ENCODE measurements at places on chromosomes 7 and 10.

GRCh38 chr7:66679633-66680244, 51.1 kb downstream of the KCTD7 start:
- DNase-seq: no peak

DNA sequence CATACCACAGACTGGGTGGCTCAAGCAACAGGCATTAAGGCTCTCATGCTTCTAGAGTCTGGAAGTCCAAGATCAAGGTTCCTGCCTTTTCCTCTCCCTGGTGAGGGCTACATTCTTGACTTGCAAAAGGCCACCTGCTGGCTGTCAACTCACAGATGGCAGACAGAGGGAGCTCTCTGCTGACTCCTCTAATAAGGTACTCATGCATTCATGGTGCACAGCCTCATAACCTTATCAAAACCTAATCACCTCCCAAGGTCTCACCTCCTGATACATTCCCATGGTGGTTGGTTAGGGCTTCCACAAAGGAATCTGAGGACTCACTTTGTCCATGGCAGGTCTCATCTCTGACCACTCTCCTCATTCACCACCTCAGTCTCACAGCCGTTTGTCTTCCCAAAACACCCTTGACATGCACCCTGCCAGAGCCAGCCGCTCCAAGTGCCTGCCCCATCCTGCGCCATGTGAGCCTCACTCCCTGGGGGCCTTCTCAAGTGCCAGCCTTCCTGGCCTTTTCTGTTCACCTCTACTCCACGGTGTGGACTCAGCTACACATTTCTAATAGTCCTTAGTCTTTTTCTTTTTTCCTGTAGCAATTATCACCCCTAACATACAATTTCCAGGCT, 400.3 kb upstream of the ADARB2 start:
- DNase-seq: no peak

DNA sequence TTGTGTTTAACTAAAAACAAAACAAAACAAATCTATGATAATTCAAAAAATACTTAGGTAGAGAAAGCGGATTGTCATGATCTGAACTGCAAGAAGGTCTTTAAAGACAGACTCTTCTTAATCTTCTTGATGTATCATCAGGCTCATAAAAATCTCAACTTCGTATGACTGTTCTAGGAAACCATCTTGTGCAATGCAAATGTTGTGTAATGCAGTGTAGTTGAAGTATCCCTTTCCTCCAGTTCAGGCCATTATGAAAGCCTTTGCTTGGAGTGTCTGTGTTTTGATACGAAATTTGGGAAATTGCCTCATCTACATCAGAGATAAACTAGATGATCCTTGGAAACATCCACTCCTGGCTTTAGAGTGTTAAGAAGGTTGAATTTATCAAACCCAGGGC, 30.9 kb downstream of the CDK1 start:
- peak; percentile 79 for DNase-seq

- DNase-seq: no peak
These were observed 366.5 kb upstream of the AKR1E2 start for GRCh38 chr10:4459531-4459930.

DNA sequence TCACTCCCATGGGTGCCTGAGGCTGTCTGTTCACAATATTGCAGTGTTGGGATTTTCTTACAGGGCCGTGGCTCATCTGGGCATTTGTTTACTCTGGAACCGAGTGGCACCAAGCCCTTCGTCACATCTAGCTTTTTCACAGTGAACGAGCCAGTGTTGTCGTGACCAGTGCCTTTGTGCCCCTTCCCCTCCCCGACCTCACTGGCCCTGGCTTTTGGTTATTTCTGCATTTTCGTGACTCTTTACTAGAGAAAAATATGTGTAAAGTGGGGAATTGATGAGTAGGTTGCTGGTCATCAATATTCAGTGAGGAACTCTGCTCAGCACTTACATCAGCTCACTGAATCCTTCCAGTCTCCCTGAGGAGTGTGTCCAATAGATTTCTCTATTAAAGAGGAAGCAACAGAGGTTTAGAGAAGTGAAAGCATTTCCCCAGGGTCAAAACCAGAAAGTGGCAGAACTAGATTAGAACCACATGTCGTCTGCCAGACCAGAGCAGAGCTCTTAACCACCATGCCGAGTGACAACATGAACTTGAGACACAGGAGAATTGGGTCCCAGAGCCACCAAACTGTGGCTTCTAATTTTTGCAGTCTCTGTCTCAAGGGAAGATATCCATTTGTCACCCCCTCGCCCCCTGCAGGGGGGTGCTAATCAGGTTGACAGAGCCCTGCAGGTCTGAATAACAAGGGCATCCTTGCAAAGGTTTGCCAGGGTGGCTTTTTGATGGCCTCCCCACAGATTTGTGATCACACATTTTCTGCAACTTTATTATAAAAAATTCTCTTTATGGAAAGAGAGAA, 125.3 kb downstream of the CHN2 start:
- DNase-seq: peak; percentile 24

GRCh38 chr10:106931159-106931852, 233.2 kb downstream of the SORCS1 start:
- DNase-seq: no peak

DNA sequence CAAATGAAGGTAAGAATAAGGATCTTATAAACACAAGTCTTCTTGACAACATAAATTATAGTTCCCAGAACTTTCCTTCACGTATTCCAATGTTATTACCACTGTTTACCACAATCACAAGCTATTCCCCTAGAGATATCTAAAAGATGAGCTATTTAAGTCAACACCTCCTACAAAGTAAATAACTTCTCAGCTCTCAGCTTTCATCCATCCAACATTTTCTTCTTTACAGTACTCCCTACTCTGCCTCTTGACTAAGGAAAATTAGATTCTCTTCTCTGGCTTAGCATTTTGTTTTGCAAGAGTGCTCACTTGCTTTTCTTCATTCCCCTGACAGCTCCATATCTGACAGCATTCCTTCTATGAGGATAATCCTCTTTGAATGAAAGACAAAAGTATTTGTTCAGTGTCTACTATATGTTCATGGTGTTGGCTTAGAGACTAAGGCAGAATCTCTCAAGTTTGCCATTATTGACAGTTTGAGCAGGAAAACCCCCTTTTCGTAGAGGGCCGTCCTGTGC, 93.0 kb upstream of the IL6 start:
- peak; percentile 37 for DNase-seq

Data from fibroblast of skin of right quadriceps (primary cell).